ENCODE measurements at places on chromosomes 13 and 19.

GRCh38 chr13:43195551-43195950, 172.2 kb downstream of the DNAJC15 start:
- DNase-seq = no peak

DNA sequence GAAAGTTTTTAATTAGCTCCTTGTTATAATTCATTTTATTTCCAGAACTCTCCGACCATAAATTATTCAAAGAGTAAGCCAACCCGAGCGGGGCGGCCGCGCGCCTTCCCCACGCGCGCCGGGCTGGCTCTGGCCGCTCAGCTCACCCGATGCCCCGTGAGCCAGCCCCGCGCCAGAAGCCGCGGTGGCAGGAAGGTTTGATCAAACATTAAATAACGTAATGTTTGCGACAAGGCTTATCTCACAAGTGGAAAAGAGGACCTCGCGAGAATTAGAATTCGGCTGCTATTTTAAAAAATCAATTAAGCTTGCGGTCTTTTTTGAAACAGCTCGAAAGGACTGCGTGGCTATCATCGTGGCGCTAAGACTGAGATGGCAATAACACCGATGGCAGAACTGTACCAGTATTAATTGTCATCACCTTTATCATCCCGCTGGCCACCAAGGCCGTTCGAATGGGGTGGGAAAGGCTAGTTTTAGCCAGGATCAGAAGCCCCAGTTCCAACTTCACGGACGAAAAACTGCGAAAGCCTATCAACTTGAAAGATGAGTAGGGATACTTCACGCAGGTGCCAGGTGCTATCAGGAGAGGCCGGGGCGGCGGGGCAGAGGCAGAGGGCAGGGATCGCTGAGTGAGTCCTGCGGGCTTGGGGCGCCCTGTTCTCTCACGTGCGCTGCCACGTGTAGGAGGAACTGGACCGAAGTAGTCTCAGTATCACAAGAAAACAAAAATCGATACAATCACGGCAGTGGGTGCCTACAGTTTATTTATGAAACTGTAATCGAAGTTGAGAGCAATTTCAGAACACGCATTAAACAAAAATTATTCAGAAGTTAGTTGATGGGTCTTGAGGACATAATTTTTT, 6.4 kb downstream of the POU4F1 start:
- DNase-seq = no peak

DNA sequence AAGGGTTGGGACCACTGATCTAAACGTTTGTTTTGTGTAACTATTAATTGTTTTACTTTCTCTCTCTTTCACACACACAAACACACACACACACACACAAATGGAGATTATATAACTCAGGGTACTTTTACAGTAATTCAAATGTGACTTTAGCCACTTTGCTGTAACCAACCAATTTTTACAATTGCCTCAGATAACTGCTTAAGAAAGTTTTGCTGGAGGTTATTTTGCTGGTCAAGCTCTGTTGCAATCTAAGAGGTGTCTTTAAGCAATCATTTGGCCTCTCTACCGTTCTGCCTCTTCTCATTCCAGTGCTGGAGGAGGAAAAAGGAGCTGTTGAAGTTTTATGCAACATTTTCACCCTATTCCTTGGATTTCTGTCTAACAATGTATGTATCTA, 63.0 kb downstream of the TBC1D4 start:
- no peak for DNase-seq

DNA sequence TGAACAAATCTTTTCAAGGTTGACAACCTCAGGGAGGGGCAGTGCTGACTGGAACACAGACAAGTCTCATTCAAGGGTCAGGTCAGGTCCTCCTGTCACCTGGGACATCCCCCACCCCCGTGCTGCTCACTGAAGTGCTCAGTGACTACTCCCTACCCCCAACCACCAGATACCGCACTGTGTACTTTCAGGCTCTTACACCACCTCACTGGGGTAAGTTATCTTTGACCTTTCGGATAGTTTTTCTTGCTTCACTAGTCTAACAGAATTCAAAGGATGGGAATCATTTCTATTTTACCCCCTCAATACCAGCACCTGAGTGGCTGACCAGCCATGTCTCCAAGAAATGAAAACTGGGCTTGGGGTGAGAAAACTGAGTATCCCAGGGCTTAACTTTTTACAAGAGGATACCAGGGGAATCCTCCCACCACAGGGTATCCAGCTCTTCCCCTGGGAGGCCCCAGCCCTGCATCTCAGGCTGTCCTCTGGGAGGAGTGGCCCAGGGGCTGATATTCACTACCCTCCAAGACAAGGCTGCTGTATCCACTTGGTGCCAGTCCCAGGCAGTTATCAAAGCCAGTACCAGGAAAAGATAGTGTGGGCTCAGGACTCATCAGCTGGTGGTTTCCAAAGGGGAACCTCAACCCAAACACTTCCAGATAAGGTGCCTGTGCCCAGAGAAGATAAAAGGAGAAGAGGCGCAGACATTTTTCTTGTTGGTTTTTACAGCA, 2.1 kb downstream of the ZNF563 start:
- DNase-seq = no peak

DNA sequence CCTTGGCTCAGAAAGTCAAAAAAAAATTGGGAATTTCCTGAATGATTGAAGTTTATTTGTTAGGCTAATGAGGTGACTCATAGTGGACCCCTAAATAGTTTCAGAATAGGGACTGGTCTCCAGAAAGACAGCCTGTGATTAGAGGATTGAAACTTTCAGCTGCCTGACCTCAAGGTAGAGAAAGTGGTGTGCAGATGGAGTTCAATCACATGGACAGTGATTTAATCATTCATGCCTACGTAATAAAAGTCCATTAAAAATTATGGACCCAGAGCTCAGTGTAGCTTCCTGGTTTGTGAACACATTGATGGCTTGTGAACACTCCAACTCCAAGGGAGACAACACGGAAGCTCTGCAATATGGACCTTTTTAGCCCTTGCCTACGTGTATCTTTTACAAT, 533.2 kb upstream of the PCDH9 start:
- no peak for DNase-seq

- DNase-seq = no peak
These were observed 413.7 kb downstream of the DCT start for GRCh38 chr13:94065741-94066140.

- DNase-seq = no peak
These were observed 8.5 kb upstream of the SOX1 start for GRCh38 chr13:112058519-112058873.

DNA sequence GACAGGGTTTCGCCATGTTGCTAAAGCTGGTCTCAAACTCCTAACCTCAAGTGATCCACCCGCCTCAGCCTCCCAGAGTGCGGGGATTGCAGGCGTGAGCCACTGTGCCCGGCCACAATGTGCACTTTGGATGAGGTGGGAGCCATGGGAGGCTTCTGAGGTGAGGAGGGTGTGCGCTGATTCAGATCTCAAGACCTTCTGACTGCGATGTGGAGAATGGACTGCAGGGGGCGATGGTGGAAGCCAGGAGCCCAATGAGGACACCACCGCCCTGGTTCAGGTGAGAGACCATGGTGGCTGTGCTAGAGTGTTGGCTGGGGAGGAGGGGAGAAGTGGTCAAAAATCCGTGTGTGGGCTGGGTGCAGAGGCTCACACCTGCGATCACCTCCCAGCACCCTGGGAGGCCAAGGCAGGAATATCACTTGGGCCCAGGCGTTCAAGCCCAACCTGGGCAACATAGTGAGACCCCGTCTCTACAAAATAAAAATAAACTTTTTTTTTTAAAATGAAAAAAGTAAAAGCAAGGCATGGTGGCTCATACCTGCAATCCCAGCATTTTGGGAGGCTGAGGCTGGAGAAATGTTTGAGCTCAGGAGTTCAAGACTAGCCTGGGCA, 5.6 kb downstream of the INAFM1 start:
- DNase-seq = peak; percentile 37

GRCh38 chr13:68007576-68007975, 777.4 kb upstream of the PCDH9 start:
- no peak for DNase-seq

GRCh38 chr19:720345-721160, 11.8 kb downstream of the PALM start:
- no peak for DNase-seq

DNA sequence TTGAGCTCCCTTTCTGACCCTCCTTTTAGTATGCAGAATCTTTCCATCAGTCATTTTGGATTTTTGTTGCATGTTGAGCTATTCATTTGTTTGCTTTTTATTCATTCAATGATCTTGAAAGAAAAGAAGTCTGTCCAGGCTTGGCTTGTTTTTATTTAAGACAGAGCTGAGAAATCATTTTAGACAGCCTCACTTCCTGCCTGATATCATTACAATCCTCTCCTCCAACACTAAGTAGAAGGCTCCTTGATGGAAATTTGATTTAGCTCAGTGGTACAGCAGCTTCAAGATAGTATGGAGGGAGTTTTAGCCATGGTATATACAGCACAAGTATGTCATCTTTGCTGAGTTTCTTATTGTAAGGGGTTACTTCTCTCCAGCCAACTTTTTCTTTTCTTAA, 28.4 kb downstream of the MBNL2 start:
- DNase-seq = no peak

- DNase-seq = no peak
These were observed 8.4 kb upstream of the KCTD4 start for GRCh38 chr13:45209229-45209628.

- no peak for DNase-seq
These were observed 767 bp upstream of the GPR18 start for GRCh38 chr13:99258946-99259345.

DNA sequence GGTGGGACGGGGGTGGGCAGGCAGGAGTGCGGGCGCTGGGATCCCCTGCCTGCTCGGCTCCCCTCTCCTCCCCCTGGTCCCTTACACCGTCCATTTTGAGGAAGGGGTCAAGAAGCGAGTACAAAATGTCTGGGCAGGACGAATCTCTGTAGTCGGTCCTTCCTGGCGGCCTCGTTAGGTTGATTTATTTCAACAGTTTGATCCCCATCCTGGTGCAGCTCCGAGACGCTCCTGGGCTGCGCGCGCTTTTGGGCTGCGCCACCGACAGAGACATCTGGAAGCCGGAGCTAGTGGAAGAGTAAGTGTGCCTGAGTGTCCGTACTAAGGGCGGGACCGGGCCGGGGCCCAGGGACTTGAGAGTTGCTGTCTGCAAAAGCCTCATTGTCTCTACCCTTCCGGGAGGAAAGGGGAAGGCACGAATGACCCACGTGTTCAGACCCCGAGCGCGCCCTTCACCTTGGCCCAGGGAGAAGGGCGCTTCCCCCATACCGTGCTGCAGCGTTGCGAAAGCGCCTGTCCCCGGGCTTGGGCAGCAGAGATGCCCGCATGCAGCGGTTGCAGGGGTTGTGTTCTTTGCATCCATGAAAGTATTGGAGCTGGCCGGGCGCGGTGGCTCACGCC, 1.8 kb downstream of the ZNF114 start:
- DNase-seq = peak; percentile 50

- DNase-seq = no peak
These were observed 29.5 kb downstream of the ENOX1 start for GRCh38 chr13:43757266-43757665.

GRCh38 chr19:17499648-17500446, 11.6 kb upstream of the PGLS start:
- DNase-seq = peak; percentile 24

DNA sequence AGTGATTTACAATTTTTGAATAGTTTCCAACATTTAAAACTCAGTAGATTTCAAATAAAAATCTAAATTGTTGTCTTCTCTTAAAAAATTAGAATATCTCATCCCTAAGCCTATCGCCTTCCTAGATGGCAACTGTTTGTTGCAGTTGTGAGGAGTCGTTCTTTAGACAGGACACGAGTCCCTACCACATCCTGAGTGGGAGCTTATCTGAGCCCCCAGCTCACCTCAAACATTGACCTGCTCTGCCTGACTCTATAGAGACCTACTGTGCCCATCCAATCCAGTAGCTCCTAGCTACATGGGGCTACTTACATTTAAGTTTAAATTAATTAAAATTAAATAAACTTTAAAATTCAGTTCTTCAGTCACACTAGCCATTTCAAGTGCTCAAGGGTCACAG, 434.7 kb downstream of the FOXO1 start:
- no peak for DNase-seq

DNA sequence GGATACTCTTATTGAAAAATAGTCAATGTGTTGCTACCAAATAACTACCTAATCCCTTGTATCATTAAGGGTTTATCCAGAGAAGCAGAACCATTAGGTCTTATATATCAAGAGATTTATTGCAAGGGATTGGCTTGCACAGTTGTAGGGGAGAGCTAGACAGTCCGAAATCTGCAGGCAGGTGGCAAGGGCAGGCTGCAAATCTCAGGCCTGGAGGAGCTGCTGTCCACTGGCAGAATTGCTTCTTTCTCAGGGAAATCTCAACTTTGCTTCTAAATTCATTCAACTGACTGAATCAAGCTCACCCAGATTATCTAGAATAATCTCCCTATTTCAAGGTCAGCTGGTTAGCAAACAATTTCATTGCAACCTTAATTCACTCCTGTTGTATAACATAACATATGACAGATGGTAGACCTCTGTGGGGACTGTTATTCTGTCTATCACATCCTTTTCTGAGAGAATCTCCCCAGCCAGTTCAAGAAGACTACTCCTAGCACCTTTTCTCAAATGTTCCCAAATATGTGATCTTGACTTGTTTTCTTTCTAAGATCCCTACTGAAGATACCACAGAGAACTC, 194.2 kb downstream of the NHLRC3 start:
- peak; percentile 76 for DNase-seq

DNA sequence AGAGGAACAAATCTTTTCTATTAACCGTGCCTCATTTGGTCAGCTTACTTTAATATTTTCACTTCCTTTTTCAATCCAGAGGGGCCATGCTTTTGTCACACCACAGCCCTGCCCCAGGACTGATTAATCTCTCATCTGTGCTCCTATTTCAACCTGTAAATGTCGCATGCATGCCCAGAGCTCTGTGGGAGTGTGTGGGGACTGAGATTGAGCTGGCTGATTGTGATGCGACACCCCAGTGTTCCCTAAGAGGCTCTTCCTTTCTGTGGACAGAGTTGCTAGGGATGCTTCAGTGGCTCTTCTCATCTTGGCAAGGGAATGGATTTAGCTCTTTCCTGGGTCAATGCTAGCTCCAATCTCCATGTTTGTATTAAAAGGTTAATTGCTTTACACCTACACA, 249.6 kb downstream of the TDRD3 start:
- DNase-seq = no peak
